ENCODE measurements at places on chromosomes 12 and 14.

DNA sequence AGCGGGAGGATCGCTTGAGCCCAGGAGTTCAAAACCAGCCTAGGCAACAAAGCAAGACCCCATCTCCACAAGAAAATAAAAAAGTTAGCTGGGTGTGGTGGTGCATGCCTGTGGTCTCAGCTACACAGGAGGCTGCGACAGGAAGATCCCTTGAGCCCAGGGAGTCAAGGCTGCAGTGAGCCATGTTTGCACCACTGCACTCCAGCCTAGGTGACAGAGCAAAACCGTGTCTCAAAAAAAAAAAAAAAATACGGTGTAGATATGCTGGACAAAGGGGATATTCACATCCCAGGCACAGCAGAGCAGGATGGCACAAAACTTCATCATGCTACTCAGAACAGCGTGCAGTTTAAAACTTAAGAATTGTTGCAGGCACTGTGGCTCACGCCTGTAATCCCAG, 24.8 kb upstream of the STRN3 start:
- no peak for DNase-seq

- no peak for DNase-seq
Observed at GRCh38 chr12:24695103-24695502, 253.8 kb downstream of the BCAT1 start.

DNA sequence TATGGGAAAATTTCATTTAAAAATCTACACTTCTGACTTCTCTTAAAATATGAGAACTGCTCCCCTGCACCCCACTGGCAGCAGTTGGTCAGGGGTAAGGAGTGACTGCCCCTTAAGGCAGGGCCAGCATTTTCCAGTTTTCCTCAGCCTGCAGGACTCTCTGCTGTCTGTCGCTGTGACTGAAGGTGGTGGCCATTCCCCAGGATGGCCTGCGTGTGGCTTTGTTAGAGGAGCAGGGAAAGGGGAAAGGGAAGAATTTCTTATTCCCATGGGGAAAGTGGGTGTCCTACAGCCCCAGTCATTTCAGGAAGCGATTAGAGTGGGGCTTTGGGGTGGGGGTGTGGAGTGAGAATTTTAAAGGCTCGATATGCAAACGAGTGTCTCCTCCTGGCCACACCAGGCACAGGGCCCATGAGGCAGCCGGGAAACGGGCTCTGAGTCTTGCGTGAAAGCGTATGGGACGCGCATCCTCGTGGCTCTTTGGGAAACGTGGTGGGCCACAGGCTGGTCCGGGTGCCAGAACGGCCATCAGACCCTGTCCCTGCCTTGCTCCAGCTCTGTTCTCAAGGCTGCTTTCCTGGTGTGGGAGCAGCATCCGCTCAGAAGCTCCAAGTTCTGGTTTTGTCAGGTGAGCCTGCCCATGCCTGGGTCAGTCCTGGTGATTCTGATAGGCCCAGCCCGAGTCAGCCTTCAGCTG, 23.5 kb downstream of the ADGRD1 start:
- no peak for DNase-seq

DNA sequence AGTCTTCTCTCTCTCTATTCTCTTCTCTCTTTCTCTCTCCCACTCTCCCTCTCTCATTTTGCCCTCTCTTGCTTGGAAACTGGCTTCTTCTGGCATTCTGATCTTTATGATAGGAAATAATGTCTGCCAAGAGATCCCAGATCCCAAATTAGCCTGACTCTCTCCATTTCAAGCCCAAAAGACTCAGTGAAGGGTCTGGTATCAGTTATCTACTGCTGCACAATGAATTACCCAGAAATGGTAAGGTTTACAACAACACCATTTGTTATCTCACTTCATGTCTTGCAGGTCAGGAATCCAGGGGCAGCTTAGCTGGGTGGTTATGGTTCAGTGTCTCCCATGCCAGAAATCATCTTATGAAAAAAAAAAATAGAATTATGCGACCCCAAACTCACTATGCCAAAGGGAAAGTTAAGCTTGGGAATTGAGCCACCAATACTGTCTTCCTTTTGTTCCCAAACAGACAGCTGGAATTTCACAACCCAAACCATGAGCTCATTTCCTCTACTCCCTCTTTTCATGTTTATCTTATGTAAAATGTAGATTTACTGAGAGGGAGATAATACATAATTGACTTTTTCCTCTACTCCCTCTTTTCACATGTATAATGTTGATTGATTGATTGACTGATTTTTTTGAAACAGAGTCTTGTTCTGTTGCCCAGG, 67.8 kb upstream of the FICD start:
- DNase-seq: no peak

GRCh38 chr12:2666846-2667245, 127.9 kb upstream of the FKBP4 start:
- DNase-seq: no peak

DNA sequence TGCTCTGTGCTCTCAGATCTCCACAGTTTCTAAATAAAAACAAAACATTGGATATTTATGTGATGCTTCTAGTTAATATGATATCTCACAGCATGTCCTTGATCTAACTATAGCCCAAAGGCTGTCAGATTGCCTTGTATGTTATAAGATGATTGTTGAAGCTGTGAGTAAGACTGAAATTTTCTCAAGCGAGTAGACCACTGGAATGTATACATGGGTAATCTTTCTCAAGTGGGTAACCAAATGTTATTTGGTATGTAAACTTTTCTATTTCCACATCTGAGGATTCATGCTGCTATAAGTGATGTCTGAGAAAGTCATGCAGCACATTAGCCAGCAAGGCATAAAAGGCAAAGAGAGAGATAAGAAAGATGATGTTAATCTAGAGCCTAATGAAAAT, 886.7 kb downstream of the NRXN3 start:
- DNase-seq: no peak

DNA sequence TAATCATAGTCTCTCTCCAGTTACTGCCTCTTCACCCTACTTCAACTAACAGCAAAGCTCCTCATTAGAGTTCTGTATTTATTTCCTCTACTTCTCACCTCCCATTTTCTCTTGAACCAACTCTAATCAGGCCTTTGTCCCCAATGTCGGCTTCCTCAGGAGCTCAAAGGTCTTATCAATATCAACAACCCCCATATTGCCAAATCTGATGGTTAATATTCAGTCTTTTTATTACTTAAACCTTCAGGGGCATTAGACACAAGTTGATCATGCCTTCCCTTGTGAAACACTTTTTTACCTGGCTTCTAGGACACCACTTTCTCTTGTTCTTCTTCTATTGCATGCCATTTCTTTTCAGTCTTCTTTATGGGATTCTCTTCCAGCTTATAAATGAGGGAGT, 509.0 kb downstream of the NELL2 start:
- no peak for DNase-seq

DNA sequence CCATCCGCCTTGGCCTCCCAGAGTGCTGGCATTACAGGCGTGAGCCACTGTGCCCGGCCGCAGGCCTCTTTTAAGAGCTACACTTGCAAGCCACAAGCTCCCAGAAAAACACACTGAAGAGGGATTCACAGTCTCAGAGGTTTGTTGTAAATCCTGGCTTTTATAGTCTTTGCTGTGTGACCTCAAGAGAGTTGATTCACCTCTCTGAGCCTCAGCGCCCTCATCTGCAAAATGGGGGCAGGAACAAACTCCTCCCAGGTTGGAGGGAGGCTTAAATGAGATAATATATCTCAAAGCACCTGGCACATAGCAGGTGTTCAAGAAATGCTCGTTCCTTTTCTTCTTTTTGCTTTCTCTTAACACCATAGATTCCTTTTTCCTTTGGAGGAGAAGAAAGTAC, 3.9 kb upstream of the TCHP start:
- no peak for DNase-seq

GRCh38 chr14:99128185-99128584, 143.8 kb downstream of the BCL11B start:
- DNase-seq: no peak

All from occipital lobe (tissue), 3 donors.